ENCODE measurements at places on chromosomes 3 and 15. TPM values are rescaled to one million over a fixed set of nuclear protein-coding genes. Genes with fewer than 3 reads are reported as not detected.

- no peaks in the 10 kb centered on the region for H3K4me1 ChIP-seq
- H3K36me3 ChIP-seq: no peaks in the 10 kb centered on the region
- DNase-seq: no peak
Observed at GRCh38 chr3:30702828-30703397, 96.5 kb downstream of the TGFBR2 start.

GRCh38 chr15:65055201-65055870, 10.1 kb downstream of the SLC51B start:
- H3K36me3 ChIP-seq: peaks cover 73% of the 10 kb centered on the region
- H3K4me1 ChIP-seq: peaks cover 42% of the 10 kb centered on the region
- no peaks in the 10 kb centered on the region for H3K27me3 ChIP-seq
- H3K4me3 ChIP-seq: no peak overlapping the region
- H3K27ac ChIP-seq: peak overlapping the region; percentile 67

The SYNPR gene
- 8.3 TPM for total RNA-seq

DNA sequence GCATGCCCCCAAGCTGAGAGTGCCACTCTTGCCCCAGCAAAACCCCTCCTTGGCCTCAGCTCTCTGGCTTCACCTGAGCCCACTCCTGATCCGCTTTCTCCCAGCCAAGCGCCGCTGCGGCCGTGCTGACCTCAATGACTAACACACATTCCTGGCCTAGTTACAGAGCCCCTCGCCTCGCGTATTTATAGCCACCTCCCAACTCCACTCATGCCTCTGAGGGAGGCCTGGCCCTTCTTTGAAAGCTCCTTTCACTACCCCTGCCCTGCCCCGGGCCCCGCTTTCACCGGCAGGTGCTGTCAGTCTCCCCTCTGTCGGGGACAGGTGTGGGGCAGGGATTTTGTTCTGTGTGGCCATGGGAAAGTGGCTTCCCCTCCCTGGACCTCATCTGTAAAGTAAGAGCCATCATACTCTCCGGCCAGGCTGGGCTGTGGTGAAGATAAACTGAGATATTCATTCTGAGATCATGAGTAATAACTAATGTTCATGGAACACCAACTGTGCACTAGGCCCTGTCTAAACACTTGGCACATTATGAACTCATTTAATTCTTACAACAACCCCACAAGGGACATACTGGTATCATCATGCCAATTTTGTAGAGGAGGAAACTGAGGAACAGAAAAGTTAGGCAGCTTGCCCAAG, 13.2 kb upstream of the ATP2B2 start:
- no peak for DNase-seq
- no peak overlapping the region for H3K4me3 ChIP-seq
- no peaks in the 10 kb centered on the region for H3K36me3 ChIP-seq
- peak overlapping the region; percentile 29 for H3K27ac ChIP-seq

GRCh38 chr15:80418892-80419537, 14.8 kb downstream of the ARNT2 start:
- H3K36me3 ChIP-seq: no peaks in the 10 kb centered on the region
- H3K4me3 ChIP-seq: no peak overlapping the region
- DNase-seq: no peak

DNA sequence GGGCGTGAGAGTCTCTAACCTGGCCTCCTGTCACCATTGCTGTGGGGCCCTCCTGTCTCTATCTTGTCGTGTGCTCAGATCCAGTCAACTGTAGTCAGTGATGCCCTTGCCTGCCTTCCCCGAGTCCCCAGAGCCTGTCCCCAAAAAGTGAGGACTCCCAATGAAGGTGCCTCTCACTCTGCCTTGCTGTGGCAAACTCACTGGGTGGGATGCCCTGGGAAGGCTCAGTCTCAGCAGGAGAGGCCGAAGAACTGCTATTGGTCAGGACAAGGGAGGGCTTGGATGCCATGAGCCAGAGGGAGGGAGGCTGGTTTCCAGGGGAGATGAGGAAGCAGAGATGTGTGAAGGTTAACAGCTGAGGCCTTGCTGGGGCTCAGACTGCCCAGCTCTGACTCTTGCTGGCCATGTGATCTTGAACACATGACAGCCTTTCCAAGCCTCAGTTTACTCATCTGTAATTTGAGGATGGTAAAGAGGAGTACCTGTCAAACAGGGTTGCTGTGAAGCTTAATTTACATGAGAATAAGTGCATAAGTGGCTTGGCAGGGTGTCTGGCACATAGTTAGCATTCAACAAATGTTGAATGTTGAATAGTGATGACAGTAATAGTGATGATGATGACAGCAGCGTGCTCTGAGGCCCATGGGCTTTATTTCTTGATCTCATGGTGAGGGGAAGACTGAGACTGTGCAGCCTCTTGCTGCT, 8.2 kb downstream of the KY start:
- H3K36me3 ChIP-seq: no peaks in the 10 kb centered on the region
- no peaks in the 10 kb centered on the region for H3K4me1 ChIP-seq
- no peak for DNase-seq
- H3K4me3 ChIP-seq: no peak overlapping the region
- no peaks in the 10 kb centered on the region for H3K27me3 ChIP-seq

DNA sequence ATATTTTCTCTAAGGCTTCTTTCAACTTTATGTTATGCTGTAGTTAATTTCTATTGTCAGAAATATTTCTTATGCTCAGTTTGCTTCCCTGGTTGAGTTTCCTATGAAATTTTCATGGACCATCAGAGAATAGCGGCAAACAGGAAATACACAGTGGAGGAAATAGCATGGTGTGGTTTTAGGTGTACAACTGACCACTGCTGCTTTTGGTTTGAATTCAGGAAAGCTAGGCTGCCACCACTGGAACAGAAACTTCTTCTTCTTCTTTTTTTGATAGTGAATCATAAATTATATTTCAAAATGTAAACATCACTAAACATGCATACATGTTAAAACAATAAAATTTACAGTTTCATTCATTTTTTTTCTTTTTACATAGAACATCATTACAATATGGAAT, 316.6 kb upstream of the TGFBR2 start:
- H3K36me3 ChIP-seq: no peaks in the 10 kb centered on the region
- peaks cover 37% of the 10 kb centered on the region for H3K4me1 ChIP-seq
- H3K4me3 ChIP-seq: no peak overlapping the region
- DNase-seq: no peak
- H3K27ac ChIP-seq: no peak overlapping the region
- H3K27me3 ChIP-seq: no peaks in the 10 kb centered on the region

DNA sequence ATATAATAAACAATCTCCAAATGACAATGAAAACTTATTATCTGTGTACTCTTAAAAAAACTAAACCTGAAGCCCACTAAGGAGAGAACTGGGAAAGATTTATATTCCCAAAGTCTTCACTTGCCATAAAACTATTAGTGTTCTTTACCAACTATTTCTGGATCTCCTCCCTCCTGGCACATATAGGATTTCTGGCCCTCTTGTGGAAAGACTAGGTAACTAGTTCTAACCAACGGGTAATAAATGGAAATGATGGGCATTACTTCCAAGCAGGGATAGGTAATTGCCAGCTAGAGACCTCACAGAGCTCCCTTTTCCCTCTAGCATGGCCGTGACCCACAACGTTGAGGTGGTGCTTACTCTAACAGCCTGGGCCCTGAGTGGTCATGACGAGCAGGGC, 110.1 kb downstream of the DNAH12 start:
- DNase-seq: no peak
- H3K36me3 ChIP-seq: no peaks in the 10 kb centered on the region
- H3K27ac ChIP-seq: no peak overlapping the region
- no peak overlapping the region for H3K4me3 ChIP-seq
- no peaks in the 10 kb centered on the region for H3K27me3 ChIP-seq
